ENCODE measurements at places on chromosomes 11 and 22.

DNA sequence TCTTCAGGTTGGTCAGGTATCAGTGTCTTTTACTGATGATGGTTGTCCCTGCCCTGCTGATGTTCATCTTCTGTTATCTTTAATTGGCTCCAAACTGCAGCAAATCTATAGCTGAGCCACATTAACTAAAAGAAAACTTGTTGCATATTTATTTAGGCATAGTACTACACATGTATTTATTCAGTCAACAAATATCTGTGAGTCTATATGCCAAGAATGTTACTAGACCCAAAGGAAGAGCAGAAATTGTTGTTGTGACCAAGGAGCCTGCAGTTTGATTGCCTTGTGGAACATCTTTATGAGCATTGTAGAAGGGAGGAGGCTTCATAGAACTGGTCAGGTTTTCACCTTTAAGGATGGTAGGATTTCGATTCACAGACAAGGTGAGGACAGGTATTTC lies 10.1 kb downstream of the BMAL1 start:
- DNase-seq, result no peak

DNA sequence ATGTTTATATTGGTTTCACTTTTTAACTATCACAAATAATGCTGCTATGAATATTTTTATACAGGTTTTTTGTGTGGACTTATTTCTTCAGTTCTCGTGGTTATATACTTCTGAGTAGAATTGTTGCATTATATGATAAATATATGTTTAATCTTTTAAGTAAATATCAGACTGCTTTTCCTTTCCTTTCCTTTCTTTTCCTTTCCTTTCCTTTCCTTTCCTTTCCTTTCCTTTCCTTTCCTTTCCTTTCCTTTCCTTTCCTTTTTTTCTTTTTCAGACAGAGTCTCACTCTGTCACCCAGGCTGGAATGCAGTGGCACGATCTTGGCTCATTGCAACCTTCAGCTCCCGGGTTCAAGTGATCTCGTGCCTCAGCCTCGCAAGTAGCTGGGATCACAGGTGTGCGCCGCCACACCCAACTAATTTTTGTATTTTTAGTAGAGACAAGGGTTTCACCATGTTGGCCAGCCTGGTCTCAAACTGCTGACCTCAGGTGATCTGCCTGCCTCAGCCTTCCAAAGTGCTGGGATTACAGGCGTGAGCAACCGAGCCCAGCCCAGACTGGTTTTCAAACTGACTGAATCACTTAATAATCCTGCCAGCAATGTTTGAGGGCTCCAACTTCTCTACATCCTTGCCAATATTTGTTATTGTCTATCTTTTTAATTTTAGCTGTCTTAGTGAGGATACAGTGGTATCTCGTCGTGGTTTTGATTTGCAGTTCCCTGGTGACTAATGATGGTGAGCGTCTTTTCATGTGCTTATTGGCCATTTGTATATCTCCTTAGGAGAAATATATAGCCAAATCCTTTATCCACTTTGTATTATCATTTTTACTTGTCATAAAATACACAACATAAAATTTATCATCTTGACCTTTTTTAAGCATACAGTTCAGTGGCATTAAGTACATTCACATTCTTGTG lies 21.9 kb downstream of the HTR3B start:
- peak; percentile 33 for DNase-seq

- no peak for DNase-seq
Observed at GRCh38 chr11:23284631-23285030, 424.4 kb upstream of the CCDC179 start.

DNA sequence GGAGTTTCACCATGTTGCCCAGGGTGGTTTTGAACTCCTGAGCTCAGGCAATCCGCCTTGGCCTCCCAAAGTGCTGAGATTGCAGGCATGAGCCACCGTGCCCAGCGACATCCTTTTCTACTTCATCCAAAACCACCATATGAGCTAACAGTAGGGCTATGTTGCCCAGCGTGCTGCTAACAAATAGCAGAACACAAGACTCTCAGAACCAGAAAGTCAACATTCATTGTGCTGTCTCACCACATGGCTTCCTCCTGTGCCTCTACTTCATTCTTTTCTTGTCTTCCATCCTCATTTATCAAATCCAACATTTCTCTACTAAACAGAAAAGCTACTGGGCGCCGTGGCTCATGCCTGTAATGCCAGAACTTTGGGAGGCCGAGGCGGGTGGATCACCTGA lies 12.0 kb upstream of the DENND5A start:
- DNase-seq, result no peak

DNA sequence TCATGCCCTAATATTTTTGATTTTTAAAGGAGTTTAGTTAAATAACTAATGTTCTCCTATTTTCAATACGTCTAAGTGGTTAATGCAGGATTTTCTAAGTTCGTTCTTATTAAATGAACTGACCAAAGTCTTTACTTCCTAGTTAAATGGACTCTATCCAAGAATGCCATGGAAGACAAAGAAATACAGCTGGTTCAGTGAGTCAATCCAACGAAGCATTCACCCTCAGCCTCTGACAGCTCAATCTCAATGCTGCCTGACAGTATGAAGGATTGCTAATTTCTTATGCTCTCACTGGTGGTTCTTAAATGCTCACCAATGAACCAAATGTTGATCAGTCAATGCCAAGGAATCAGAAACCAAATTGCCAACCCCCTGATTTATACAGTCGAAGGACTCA lies 219.4 kb downstream of the CADM1 start:
- DNase-seq, result no peak

DNA sequence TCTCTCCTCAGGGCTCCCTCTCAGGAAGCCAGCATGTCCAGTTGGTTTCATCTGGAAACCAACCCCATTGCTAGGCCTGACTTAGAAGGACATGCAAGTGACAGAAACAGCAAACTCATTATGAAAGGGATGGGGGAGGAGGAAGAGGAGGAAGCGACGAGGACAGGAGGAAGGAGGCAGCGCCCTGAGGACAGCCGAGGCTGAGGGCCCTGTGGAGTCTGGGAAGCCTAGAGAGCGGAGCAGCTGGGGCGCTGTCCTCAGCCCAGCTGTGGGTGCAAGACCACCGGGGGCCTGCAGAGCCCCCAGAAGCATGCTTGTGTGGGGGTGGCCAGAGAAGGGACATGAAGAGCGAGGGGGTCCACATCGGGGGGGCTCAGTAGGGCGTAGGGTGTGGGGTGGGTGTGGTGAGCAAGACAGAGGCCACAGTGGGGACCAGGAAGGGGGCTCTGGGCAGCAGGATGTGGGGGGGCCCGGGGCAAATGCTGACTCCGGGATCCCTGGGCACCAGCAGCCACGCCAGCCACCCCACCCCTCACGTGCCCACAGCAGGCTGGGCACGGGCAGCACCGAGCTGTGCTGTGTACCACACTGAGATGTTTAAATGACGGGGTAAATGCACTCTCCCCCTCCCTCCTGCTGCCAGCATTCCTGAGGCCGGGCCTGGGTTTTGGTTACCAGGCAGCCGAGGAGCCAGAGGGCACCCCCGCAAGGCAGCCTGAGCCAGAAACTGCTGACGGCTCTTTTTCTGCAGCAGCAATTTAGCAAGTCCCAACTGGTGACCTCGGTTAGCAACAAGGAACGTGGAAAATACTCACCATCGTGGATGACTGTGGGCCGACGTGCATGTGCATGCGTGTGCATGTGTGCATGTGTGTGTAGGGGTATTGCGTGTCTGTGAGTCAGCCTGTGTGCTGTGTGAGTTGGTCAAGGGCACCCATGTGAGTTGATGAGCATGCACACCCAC lies 82.7 kb upstream of the LINC01488 start:
- no peak for DNase-seq

DNA sequence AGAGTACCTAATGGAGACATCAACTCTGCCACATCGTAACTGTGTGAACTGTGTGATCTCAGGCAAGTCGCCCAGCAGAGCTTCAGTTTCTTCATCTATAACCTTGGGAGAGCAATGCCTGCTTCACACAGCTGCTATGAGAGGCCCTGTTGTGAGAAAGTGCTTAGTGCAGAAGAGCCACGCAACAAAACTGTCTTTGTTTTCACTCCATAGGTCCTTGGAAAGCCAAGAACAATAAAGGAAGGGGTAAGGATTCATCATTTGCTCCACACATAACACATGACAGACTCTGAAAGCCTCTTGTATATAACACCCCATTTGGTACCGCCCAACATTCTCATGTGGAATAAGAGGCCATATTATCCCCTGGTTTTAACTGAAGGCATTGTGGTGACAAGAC lies 231.9 kb upstream of the ISX start:
- no peak for DNase-seq

DNA sequence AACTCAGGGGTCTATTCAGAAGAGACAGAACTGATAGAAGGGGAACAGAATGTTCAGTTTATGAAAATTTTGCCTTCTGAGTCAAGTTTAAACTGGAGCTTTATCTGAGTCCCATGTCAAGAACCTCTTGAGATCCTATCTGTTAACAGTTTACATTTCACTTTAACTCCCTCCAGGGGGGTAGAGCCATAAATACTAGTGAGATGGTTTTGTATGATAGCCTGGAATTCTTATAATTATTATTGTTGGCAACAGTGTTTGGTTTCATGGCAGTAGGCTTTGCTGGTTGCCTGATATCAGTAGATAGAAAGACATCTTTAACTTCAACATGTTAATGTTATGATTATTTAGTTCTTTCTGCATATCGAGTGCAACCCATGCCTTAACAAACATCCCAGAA lies 498.5 kb downstream of the INSC start:
- no peak for DNase-seq

DNA sequence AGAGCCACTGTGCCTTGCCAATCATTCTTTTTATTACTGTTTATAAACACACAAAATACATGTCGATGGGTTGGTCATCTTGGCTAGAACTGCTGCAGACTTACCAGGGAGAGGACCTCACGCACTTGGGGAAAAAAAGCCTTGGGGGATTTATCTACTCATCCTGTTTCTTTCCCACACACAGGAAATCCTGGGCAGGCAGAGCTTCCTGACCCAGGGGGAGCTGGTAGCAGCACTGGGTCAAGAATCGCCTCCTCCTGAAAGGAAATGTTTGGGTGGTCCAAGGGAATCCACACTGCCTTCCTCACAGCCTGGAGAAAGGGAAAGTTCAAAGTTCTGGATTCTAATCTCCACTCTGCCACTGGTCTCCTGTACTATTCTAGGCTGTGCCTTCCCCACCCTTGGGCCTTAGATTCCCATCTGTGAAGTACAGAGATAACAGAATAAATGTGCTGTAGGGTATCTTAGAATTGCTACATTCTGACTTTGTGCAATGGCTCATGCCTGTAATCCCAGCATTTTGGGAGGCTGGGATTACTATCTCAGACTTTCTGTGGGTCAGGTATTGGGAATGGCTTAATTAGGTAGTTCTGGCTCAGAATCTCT lies 31.2 kb upstream of the SMTN start:
- no peak for DNase-seq
